Cortex of kidney (tissue), 1 donor: ENCODE measurements at places on chromosomes 4 and X.

DNA sequence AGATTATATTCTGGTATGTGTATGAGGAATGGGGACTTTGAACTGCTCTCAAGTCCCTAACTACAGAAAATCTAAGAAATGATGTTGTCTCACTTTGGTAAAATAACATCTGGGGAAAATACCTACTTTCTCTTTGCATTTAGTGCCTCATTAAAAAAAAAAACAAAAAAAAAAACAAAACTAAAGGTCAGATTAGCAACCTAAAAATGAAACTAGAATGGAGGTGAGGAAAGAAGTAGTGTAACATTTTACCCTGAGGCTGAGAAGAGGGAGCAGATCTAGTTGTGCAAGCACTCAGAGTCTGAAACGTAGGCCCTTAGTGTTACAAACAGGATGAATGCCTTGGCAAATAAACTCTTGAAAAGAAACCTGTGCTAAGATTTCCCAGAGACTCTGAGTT, 56.0 kb downstream of the VGLL1 start:
- no peak for DNase-seq

- DNase-seq = no peak
Measured at GRCh38 chr4:100633269-100633668, 115.4 kb upstream of the EMCN start.

GRCh38 chrX:113539599-113540356, 699.1 kb upstream of the AMOT start:
- DNase-seq = no peak

GRCh38 chr4:186541801-186542200, 13.6 kb downstream of the MTNR1A start:
- no peak for DNase-seq

- no peak for DNase-seq
Measured at GRCh38 chr4:103673983-103674382, 45.8 kb downstream of the TACR3 start.

- DNase-seq = no peak
Measured at GRCh38 chr4:76950956-76951671, 1.6 kb downstream of the SEPTIN11 start.

DNA sequence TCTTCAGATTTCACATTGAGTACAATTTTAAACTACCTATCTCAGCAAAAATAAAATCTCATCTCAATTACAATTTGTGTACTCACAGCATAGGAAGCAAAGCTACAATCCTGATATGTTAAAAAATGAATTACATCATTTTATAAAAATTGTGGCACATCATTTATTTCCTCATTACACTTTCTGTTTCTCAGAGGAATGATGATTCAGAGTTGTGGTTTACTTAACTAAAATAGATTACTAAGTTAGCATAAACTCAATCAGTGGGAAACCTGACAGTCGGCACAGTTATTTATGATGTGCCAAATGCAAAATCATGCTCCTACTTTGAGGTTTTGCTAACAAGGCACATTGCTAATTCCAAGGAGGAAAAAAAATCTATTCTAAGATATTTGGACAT, 325.0 kb downstream of the FBXO8 start:
- DNase-seq = no peak

DNA sequence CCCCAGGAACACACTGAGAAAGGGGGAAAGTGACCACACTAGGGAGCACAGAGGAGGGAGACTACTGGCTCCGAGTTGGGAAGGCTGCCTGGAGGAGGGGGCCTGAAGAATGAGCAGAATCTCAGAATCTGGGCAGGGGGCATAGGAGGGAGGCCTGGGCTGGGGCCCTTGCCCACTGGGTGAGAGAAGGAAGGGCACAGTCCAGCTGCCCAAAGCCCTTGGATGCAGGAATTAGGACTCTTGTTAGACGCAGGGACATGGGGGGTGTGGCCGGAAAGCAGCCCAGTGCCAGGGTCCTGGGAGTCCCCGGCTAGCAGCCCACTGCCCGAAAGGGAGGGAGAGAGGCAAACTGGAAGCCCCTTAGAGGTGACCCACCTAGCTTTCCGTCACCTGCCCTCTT, 1.9 kb upstream of the DUSP9 start:
- DNase-seq = no peak

DNA sequence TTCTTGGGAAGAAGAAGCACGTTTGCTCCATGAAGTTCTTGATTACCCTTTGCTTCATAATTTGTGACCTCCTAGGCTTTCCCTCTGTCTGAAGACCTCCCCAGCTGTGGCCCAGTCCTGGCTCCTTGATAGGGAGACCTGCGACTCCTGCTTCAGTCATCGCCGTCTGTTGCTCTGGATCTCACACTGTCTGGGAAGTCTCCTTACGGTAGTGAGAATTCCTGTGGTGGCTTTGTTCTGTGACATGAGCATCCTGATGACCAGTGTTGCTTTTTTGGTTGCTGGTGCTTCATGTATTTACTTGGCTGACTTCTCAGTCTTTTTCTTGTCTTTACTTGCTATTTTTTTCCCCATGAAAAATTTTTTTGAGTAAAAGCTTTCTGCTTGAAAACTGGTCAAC, 44.2 kb downstream of the JADE1 start:
- DNase-seq = no peak

DNA sequence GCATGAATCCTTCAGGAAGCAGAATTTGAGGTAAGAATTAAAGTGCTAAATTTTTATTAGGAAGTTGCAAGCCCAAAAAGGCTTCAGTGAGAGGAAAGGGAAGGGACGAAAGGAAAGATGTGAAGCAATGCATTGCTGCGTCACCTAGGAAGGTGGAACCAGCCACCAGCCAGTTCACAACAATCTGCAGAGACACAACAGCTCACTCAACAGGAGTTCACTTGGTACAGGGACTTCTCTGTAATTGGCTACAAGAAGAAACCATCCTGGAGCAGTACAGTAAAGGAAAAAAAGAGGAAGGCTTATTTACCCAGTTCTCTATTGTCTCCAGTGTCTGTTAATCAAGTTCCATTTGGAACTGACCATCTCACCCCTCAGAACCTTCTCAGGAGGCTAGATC, 157.6 kb downstream of the HNRNPD start:
- no peak for DNase-seq

GRCh38 chr4:28760003-28760402, 1899.4 kb downstream of the STIM2 start:
- DNase-seq = no peak

GRCh38 chr4:99722006-99722405, 64.4 kb upstream of the C4orf54 start:
- DNase-seq = no peak

GRCh38 chr4:11748164-11748872, 319.6 kb upstream of the HS3ST1 start:
- DNase-seq = no peak

GRCh38 chrX:40524423-40524822, 56.3 kb upstream of the ATP6AP2 start:
- DNase-seq = no peak

DNA sequence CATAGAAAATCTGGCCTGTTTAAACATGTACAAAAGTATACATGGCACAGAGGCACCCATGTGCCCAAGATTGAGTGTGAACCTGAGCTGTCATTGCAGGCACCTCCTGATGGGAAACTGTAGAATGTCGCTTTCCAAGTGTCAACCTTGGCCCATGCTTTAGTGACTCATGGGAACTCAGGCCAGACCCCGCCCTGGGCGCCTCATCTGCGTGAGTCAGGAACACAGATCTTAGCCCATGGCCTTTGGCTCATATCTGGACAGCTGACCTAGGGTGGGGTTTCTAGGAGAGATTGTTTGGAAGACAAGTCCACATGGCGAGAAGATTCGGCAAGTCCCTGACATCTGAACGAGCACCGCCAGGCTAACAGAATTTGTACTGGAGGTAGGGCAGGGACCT, 50.0 kb downstream of the CYTL1 start:
- no peak for DNase-seq

- no peak for DNase-seq
Measured at GRCh38 chrX:23670528-23670927, 3.2 kb downstream of the PRDX4 start.

DNA sequence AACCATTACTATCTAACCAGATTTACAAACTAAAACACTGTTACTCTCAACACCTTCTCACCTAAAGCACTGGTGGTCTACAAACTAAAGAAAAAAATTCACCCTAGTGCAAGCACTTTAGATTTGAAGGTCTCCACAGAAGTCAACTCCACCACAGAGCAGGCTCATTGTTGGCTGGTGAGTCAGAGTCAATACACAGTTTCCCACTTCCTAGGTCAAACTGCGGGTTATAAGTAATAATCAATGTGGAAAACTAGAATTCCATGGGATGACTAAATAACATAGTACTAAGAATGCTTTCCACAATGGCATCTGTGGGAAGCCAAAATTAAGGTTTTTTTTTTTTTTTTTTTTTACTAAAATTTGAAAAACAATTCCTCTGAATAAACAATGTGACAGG, 191.8 kb downstream of the PDGFC start:
- DNase-seq = no peak

GRCh38 chr4:82611982-82612381, 50.2 kb upstream of the TMEM150C start:
- no peak for DNase-seq

DNA sequence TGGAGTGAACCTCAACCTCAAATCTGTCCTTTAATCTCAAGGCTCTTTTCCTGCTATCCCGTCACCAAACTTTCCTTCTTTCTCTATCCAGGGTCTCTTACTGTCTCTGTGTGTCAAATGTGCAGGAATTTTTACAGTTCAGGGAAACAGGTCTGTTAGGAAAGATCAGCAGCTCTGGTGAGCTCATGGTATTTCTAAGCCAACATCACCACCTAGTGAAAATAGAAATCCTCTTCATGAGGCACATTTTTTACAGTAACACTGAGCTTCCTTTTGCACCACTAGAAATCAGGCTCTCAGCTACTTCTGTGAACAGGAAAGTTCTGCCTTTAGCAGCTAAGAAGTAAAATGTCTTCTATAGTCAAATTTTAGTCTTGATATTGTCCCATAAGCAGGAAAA, 39.6 kb downstream of the NUDT11 start:
- no peak for DNase-seq

- DNase-seq = no peak
Measured at GRCh38 chr4:141348125-141348524, 127.4 kb downstream of the ZNF330 start.

DNA sequence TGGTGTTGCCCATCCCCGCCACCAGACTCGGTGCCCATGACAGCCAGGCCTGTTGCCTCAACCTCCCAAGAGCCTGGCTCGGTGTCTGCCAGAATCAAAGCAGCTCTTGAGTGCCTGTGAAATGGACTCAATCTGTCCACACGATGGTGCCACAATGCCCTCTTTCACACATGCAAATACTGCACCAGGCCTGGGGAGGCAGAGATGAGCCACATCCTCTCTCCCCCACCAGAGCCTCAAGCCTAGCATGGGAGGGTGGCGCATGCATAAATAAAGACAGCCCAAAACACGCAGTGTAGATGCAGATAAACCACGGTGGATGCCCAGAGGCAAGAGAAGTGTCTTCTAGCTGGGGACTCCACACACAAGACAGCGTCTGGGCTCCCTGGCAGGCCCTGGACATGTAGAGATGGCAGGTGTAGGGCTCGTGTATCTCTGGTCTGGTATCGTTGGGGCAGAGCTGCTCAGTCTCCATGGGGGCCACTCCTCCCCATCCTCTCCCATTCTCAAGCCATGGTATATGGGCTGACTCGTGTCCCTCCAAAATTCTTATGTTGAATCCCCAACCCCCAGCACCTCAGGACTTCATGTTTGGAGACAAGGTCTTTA, 65.6 kb downstream of the JAKMIP1 start:
- DNase-seq = no peak

DNA sequence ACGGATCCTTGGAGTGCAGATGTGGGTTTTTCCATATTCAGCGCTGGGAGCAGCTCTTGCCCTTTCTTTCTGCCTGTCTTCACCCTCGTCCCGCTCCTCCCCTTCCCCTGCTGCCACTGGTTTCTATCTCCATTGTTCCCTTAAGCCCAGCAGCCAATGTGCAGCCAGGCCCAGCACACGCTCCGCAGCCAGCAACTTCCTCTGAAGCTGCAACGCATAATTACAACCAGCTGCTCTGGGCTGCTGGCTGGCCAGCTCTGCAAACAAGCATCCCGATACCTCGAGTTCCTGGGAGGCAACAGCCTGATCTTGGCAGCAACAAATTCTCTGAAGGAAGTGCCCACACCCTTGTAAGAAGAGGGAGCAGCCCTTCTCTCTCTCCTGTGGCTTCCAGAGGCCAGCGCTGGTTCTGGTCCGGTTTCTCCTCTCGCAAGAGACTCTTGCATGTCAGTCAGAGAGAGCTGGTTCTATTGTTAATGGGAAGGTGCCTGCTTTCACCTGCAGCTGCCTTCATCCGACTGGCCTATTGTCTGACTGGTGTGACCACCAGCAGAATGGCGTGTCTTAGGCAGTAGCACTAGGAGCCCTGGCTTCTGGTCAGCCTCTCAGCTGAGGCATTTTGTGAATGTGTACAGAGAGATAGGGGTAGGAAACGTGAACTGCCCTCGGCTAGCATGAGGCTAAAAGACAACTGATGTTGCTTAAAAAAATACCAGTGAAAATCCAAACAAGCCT, 83.8 kb upstream of the MAML3 start:
- DNase-seq = no peak

DNA sequence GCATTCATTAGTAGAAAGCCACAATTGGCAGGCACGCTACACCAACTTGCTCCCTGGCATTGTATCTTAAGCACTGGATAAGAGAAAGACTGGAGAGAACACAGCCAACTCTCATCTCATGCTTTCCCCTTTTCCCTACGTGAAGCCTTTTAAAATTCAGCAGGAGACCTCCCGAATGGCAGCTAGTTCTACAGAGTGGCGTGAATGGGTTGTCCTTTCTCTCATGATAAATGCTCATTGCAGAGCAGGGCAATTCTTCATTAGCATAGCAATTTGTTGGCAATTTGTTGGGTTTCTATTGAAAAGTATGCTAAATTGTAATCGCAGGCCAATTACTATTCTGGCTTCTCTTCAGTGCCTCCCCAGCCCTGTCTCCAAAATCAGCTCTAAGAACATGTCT, 48.0 kb downstream of the SEPTIN11 start:
- DNase-seq = no peak
